ENCODE measurements at places on chromosomes 7 and 10.

- DNase-seq = no peak
Observed at GRCh38 chr7:100720279-100720670, at the start of gene EPO. TSS of gene EPO (plus strand) at chr7:100720468. CDS start at chr7:100720981, 513 bp downstream.

DNA sequence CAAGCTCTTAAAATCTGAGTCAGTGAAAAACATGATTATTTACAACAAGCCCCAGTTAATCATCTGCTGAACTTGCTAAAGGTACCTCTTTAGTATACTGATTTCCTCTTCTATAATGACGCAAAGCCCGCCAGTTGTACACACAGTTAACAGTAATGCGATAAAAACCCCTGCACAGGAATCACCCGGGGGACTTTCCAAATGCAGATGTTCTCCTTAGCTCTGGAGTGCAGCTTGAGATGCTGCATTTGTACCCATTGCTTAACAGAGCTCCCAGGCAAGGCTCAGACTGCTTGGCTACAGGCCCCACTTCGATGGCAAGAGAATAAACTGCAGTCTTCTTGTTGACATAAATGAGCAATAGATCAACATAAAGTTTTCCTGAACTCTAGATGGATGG is 279.6 kb upstream of the HGF start:
- DNase-seq = no peak

DNA sequence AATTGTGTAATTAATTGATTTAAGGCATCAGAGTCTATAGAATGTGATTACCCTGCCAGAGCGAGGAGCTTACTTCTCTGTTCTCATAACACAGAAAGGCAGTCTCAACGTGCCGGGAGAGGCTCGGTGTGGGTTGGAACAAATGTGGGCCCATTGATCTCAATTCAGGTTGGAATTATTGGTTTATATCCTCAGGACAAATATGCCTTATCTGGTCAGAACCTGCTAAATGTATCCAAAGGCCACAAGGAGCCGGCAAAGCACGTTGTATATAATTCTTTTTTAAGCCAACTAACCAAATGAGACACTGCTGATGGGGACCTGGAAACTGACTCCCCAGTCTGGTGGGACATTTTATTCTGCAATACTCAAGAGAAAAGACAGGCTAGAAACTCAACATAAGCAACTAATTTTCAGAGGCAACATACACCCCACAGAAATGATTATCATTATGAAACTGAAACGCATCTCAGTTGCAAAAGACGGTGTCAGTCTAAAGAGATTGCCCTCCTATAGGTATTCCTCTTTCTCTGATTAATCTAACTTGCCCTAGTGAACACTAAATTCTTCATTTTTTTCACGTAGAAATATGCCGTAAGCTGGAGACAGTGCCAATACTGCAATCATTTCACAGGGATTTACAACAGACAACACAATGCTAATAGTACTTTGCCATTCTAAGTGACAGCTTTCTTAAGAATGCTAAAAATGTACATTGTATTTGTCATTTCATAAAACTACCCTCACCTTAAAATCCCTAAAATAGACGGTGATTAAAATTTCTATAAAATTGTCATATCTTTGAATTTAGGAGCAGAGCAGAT is 9.4 kb downstream of the EBF3 start:
- DNase-seq = no peak

DNA sequence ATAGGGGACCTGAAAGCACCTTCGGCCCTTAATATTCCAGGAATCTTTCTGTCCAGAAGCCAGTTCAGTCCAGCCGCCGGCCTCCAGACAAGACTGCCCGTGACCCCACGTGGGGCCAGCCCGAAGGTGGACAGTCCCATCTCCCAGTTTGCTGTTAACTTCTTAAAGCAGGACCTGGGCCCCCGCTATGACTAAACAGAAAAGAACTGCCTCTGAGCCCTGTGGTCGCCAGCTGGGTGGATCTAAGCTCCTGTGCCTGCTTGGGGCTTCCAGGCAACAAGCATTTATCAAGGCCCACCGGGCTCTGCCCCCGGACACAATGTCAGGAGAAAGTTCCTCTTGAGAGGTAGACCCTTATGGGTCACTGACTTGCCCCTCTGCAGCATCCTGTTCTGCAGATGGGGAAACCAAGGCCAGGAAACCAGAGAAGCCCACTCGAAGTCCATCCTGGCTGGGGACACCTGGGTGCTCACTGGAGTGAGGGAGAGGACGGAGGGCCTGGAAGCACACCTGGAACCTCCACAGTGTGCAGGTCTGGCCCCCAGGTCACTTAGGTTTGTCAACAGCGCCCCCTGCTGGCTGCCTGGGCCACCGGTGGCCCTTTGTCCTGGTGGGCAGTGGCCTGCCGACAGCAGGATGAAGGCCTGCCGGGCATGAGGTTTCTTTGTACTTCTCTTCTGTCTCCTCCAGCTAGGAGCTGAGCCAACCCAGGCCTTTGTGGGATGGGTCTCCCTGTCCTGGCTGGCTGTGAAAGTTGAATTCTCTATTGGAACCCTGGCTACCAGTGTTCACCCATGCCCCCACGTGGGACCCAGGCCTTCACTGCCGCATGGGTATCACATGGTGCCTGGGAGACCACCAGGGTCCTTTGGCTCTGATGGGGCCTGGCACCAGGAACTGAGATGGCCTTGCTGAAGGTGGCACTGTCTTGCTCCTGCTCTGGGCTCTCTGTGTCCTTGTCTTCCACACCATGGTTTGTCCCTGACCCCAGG is 128.0 kb downstream of the ZMIZ1 start:
- DNase-seq = peak; percentile 70

DNA sequence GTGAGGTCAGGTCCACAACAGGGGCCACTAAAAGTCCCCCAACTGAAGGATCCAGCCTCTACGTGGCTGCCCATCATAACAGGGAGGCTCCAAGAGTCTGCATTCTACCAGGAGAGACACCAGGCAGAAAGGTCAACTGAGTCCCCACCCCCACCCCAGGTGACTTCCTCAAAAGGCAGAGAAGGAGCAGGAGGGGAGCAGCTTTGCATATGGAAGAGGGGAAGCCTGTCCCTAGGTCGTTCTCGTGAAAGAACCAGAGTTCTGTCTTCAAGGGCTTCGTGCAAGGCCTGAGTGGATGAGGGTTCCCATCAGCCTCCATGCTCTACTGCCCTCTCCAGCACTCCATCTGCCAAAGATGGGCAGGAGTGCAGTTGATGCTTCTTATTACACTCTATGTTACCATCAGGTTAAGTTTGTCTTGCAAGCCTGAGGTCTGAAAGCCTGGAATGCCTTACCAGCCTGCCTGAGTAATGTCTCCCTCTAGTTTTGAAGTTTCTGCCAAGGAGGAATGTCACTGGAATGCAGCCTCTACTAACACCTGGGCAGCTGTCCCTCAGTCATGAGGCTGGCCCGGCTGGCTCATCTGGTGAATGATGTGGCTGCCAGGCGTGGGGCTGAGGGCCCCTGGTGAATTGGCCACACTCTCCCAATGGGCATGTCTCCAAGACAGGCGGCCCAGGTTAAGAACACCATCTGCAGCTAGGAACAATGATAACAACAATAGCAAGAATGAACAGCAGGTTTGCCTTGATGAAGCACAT is 54.3 kb upstream of the SMNDC1 start:
- DNase-seq = no peak

DNA sequence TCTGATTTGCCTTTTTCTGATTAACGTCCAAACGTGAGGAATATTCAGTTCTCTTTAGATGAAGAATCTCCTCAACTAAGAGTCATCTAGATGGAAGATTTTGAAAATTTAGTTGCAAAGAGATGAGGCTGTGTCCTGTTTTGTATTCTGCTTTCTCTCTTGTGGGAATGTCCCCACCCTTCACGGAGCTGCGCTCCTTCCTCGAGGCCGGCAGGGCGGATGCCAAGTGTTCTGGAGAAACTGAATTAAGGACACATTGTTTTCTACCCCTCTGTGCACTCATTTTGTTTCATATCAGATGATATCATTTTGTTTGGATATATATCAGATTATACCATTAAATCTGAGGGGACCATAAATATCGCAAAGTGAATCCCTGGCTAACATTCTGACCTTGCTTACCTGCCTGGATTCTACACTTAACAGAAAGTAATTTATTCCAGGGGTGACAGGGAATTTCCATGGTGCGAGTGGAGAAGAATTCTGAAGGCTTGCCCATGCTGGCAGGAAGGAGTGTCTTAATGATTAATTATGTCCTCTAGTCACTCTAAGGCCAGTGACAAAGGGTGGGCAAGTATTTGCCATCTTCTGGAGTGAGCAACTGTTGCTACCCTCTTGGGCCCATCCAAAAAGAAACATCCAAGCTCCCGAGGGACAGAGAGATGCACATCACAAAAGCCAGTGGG is 47.9 kb upstream of the IGFBP3 start:
- no peak for DNase-seq

DNA sequence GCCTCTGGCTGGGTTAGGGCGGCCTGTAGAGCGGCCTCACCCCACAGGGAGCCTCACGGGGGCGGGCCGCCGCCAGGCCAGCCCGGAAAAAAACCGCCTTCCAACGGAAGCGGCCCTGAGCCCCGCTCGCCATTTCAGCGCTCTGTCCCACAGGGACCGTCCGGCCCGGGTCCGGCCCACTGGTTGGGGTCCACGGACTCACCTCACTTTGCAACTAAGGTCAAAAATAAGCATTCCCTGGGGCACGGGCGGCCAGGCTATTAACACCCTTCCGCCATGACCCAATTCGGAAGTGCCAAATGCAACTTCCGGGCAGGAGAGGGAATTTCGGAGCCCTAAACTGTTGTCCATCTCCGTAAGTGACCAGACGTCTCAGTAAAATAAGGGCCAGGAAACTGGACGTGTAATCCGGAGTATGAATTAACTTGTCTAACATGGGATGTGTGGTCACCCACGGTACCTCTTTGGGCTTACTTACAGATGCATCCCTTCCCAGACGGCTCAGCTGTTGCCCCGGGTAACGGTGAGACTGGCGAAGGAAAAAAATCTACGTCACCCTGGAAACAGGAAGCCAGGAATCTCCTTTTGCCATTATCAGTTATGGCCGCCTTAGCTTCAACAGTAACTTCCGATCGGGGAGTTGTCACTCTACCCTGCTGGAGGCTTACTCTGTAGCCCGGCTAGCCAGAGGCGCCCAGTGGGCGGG is at the start of gene BBIP1:
TSS of gene BBIP1 (minus strand) at position 538 of the 706 bp plus-strand sequence. CDS start 1,023 bp downstream, outside the sequence.
- peak; percentile 92 for DNase-seq

DNA sequence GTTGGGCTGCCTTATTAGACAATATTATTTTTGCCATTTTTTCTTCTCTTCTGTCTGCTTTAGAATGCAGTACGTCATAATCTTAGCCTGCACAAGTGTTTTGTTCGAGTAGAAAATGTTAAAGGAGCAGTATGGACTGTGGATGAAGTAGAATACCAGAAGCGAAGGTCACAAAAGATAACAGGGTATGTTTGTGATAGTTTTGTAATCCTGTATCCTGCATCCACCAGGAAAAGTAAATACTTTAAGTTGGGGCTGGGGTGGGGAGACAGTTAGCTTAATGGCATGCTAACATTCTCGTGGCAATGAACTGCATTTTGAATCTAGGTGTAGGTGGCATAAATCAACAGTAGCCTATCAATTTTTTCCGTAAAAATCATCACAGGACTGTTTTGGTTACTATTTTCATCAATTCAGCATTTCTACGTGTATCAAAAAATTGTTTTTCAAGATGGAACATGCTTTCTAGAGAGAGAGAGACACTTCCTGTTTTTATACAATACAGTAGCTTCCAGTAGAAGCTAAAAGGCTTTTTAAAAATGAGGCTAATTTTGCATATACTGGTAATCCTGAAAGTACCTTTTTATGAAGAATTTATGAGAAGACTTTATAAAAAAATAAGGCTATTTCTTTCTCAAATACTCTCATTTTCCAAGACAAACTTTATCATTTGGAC is 247.5 kb downstream of the FOXP2 start:
- no peak for DNase-seq

DNA sequence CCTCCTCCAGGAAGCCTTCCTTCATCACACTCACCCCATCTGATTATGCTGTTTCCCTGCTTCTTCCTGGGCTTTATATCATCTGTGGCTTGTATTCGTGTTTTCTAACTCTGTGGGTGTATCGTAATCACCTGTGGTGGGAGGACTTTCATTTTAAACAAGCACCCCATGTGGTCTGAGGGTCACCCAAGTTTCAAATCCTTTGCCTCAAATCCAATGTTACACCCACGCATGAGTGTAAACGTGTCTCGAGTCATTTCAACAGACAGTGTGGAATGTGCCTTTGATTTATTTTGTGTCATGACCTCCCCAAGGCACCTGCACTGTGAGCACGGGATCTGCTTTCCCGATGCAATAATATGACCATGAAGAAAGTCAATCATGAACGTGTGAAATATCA is 17.5 kb upstream of the LYZL2 start:
- no peak for DNase-seq

GRCh38 chr10:49164559-49165188 is 23.5 kb downstream of the TMEM273 start:
- peak; percentile 15 for DNase-seq

GRCh38 chr7:121337398-121337797 is 8.6 kb downstream of the WNT16 start:
- DNase-seq = no peak

DNA sequence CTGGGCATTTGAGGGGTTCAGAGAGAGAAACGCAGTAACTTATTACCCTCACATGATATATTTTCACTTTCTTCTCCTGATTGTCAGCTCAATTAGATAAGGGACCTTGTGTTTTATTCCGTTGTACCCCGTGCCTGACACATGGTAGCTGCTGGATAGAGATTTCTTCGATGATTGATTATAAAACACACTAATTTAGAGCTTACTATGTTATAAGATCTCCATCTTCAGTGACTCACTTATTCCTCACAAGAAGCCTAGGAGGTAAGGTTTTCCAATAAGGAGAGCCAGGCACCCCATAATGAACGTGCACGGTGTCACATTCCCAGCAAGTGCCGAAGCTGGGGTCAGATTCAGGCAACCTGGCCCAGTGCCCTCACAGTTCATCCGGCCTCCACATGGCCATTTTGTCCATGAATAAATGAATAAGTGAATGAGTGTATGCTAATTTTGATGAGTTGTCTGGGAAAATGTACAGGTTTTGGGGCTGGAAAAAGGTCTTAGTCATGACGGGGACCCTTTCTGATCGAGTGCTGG is 138.1 kb upstream of the CDCA7L start:
- DNase-seq = no peak

GRCh38 chr10:44261710-44262455 is 123.0 kb downstream of the CXCL12 start:
- no peak for DNase-seq

- DNase-seq = no peak
Observed at GRCh38 chr7:41869997-41870396, 167.1 kb upstream of the INHBA start.

- DNase-seq = no peak
Observed at GRCh38 chr10:78371136-78371535, 337.5 kb downstream of the RPS24 start.

DNA sequence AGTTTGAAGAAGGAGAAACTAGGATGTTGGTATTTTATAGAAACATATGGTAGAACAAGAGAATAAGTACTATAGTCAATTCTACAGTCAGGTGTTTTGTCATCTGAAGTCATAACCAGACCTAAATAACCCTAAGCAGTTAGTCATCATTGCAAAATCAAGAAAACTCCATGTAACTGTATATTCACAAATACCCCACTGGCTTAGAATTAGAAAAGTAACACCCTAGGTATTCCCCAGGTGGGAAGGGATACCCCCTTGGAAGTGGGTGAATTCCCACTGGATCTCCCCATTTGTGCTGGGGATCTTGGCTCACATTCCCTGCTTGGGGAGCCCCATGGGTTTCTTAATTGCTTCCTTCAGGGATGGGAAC is 45.9 kb upstream of the ITGB8 start:
- no peak for DNase-seq

- no peak for DNase-seq
Observed at GRCh38 chr7:98205162-98205845, 5.9 kb upstream of the BHLHA15 start.
